Pancreas (tissue), 10 donors: ENCODE measurements at places on chromosomes 1 and 21. TPM values are rescaled to one million over a fixed set of nuclear protein-coding genes. Genes with fewer than 3 reads are reported as not detected.

- H3K27ac ChIP-seq = no peak overlapping the region
- DNase-seq = no peak
- peaks cover 14% of the 10 kb centered on the region for H3K4me1 ChIP-seq
- no peak overlapping the region for H3K4me3 ChIP-seq
These were observed 41.3 kb downstream of the TTC13 start for GRCh38 chr1:230937371-230937770.

DNA sequence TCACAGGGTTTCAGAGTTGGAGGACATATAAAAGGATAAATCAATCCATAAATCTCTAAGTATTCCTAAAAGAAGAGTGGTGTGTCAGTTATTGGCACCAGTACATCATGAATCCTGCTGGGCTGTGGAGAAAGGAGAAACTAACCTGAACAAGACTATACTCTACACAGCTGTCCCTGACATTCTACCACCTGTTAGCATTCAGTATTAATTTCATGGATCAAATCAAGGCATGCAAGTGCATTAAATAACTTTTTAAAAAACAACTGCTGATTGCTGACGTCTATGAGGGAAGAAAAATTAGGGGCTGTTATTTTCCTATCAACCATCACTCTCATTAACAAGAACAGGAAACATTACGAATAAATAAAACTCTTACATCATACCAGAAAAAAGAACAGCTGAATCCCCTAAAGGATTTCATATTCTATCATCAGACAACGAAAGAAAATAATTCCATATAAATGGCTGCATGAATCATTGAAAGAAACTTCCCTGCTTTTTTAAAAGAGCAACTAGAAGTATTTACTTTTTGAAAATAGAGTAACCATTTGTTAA is 121.7 kb downstream of the ATF6 start:
- H3K27ac ChIP-seq = no peak overlapping the region
- H3K4me3 ChIP-seq = no peak overlapping the region
- H3K36me3 ChIP-seq = no peaks in the 10 kb centered on the region
- DNase-seq = no peak

DNA sequence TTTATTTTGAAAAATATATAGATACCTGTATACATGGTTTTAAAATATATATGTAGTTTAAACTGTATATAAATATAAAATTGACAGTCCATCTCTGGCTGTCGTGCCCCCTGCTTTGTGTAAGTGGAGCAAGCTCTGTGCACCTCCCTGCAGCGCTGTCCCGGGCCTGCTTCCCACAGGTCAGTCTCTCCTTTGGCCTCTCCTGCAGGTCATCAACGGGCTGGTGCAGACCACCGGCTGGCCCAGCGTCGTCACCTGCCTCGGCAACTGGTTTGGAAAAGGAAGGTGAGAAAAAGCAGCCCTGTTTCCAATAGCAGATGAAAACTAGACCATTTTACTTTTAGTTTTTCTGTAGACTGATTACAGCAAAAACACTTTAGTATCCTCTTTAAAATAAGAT is 28.5 kb downstream of the SLC37A1 start:
- no peak for DNase-seq
- H3K4me3 ChIP-seq = no peak overlapping the region
- H3K4me1 ChIP-seq = no peaks in the 10 kb centered on the region
- no peaks in the 10 kb centered on the region for H3K36me3 ChIP-seq
- H3K27ac ChIP-seq = no peak overlapping the region

DNA sequence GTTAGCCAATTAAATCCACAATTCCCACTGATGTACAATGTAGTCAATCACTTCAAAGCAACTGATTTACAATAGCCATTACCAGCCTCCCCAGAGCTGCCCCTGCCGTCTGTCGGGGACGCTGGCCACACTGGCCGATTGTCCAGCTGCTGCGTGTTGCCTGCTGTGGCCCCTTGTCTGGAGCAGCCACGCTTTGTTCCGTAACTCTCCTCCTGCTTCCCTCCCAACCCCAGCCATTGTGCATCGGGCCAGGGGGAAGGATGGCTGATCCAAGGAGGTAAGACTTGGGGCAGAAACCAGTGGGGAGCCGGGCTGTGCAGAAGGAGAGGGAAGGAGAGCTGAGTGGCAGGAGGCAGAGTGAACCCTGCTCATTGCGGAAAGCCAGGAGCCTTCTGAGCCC is 83.6 kb upstream of the LYST start:
- no peaks in the 10 kb centered on the region for H3K36me3 ChIP-seq
- DNase-seq = no peak
- H3K27ac ChIP-seq = no peak overlapping the region
- no peaks in the 10 kb centered on the region for H3K27me3 ChIP-seq
- H3K4me3 ChIP-seq = no peak overlapping the region
- no peaks in the 10 kb centered on the region for H3K4me1 ChIP-seq

DNA sequence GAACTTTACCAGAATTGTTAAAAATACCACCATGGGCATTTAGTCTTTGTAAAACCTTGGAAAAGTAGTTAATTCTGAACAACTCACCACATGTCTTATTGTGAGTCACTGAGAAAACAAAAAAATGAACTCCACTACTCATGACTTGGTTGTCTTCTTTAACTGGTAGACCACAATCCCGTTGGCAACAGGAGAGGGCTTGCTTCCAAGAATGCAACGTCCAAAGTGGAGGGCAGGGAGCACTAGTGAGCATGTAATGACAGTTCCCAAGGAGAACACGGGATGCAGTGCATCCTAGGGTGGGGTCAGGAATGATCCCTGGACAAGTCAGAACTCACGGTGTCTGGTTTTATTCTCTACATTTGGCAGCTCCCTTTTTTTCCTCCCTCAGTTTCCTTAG is 15.2 kb upstream of the HMCN1 start:
- H3K4me1 ChIP-seq = peaks cover 6% of the 10 kb centered on the region
- H3K4me3 ChIP-seq = no peak overlapping the region
- peaks cover 5% of the 10 kb centered on the region for H3K27me3 ChIP-seq
- H3K27ac ChIP-seq = no peak overlapping the region
- H3K36me3 ChIP-seq = no peaks in the 10 kb centered on the region

GRCh38 chr1:22328331-22329147 is 123.1 kb upstream of the ZBTB40 start:
- no peak overlapping the region for H3K4me3 ChIP-seq
- no peaks in the 10 kb centered on the region for H3K4me1 ChIP-seq
- DNase-seq = no peak
- no peaks in the 10 kb centered on the region for H3K36me3 ChIP-seq

The OR2T33 gene
- not detected for total RNA-seq

The COL24A1 gene
- 0.34 TPM for total RNA-seq

GRCh38 chr21:27134516-27134915 is 167.6 kb upstream of the ADAMTS5 start:
- H3K27ac ChIP-seq = no peak overlapping the region
- H3K4me3 ChIP-seq = no peak overlapping the region
- DNase-seq = no peak
- no peaks in the 10 kb centered on the region for H3K4me1 ChIP-seq

- H3K4me1 ChIP-seq = no peaks in the 10 kb centered on the region
- no peak overlapping the region for H3K4me3 ChIP-seq
- no peak overlapping the region for H3K27ac ChIP-seq
- H3K36me3 ChIP-seq = no peaks in the 10 kb centered on the region
These were observed 21.4 kb downstream of the SMG7 start for GRCh38 chr1:183493540-183494245.

The MROH7 gene
- 0.38 TPM for total RNA-seq

GRCh38 chr1:113429461-113430153 is 39.3 kb downstream of the MAGI3 start:
- H3K36me3 ChIP-seq = no peaks in the 10 kb centered on the region
- no peaks in the 10 kb centered on the region for H3K27me3 ChIP-seq
- H3K27ac ChIP-seq = no peak overlapping the region
- peaks cover 24% of the 10 kb centered on the region for H3K4me1 ChIP-seq
- DNase-seq = no peak
- H3K4me3 ChIP-seq = no peak overlapping the region

The RNU1-3 gene
- total RNA-seq = 687 TPM

DNA sequence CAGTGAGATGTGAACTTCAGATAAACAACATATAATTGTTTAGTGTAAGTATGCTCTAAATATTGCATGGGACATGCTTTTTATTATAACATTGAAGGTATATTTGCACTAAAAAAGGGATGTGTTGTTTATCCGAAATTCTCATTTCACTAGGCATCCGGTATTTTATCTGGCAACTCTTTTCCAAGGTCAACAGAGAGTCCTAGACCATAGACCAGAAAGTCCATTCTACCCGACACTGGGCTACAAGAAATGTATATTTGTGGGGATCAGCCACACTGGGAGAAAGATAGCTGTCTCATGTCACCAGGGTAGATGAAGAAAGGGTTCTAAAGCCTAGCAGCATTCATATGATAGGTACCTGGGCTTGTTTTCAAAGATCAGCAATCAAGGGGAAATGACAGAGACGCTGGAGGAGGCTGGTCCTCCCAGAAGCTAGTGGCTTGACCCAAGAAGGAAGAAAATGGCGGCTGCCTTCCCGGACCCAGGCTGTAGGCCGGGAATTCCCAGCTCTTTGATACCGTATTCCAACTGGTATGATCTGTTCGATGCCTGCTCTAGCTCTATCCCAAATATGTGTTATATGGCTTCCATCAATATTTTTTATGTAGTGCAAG is 161.1 kb upstream of the IRF2BP2 start:
- no peaks in the 10 kb centered on the region for H3K27me3 ChIP-seq
- H3K4me1 ChIP-seq = no peaks in the 10 kb centered on the region
- no peak overlapping the region for H3K4me3 ChIP-seq
- no peak for DNase-seq
- no peak overlapping the region for H3K27ac ChIP-seq
